ENCODE measurements at places on chromosomes 1 and 21.

- DNase-seq: no peak
Observed at GRCh38 chr1:108106775-108107174, 93.4 kb downstream of the SLC25A24 start.

DNA sequence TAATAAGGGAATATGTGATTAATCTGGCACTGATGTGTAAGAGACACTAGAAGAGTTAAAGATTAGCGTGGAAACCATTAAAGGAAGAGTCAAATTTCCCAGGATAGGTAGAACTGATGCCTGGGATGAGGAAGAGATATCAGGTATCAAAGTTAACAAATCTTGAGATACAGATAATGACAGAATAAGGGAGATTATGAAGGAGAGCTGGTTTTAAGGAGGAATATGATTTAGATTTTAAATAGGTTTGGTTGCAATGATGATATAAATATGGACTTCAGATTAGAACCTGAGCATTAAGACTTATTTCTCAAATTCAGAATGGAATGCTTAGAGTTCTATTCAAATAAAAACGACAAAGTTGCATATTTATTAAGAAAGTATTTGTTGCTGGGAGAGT lies 26.2 kb downstream of the MAGI3 start:
- no peak for DNase-seq

- no peak for DNase-seq
Observed at GRCh38 chr21:21295303-21295702, 297.1 kb downstream of the NCAM2 start.

GRCh38 chr1:150537732-150538684 lies 11.2 kb upstream of the ADAMTSL4 start:
- DNase-seq: no peak

DNA sequence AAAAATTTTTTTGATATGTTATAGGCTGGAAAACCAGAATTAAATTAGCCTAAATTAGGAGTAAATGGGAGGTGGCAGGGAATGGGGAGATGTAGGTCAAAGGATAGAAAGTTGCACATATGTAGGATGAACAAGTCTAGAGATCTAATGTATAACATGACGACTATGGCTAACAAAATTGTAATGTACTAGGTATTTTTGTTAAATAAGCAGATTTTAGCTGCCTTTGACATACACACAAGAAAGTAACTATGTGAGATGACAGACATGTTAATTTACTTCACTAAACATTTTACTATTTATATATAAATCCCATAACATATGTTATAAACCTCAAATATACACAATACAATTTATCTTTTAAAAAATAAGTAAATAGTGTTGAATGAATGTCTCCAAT lies 30.2 kb upstream of the GLIS1 start:
- no peak for DNase-seq

- no peak for DNase-seq
Observed at GRCh38 chr21:41406340-41406739, 19.7 kb upstream of the MX1 start.

DNA sequence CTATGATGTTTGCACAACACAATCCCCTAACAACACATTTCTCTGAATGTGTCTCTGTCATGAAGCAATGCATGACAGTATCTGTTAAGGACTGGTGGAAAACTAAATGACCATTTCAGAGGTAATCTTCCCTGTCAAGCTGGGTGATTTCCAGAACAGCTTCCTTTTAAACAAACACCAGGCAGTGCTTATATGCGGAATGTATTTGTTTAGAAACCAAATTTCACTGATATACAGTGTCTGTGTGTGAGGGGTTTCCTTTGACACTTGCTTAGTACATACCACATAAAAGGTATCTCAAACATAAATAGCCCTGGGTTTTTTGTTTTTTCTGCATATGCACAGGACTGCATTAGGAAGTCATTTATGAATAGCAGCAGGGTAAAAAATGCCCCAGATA lies 95.6 kb downstream of the TGFBR3 start:
- DNase-seq: no peak

All from stimulated activated CD8-positive, alpha-beta memory T cell treated with anti-CD3 and anti-CD28 coated beads, Interleukin-4, amount 100 ng/mL, for 4 hours (primary cell).